Pancreas (tissue), 10 donors: ENCODE measurements at places on chromosomes 11 and 22.

GRCh38 chr11:64753380-64754123, 6.2 kb downstream of the PYGM start:
- DNase-seq, result peak; percentile 45

DNA sequence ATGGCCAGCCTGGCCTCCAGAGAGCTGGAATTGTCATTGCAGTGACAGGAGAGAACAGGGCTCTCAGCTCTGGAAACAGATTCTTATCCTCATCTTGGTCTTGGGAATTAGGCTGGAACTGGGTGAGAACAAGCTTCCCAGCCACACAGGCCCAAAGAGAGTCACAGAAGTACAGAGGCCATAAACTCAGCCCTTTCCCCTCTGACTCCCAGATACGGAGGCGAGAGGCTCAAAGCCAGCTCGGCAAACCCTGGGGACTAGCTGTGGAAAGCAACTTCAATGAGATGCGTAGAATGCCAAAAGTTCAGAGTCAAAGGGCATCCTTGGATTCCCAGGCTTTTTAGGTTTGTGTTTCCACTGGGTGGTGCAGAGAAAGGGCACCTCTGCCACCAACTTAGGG, 14.3 kb upstream of the ABCC8 start:
- DNase-seq, result no peak

GRCh38 chr11:113992459-113993110, 17.7 kb downstream of the HTR3A start:
- no peak for DNase-seq

GRCh38 chr11:122604621-122605020, 50.9 kb upstream of the UBASH3B start:
- no peak for DNase-seq

GRCh38 chr11:126186025-126186698, 25.3 kb downstream of the RPUSD4 start:
- DNase-seq, result no peak
